Kidney capillary endothelial cell (primary cell): ENCODE measurements at places on chromosomes 4 and X.

DNA sequence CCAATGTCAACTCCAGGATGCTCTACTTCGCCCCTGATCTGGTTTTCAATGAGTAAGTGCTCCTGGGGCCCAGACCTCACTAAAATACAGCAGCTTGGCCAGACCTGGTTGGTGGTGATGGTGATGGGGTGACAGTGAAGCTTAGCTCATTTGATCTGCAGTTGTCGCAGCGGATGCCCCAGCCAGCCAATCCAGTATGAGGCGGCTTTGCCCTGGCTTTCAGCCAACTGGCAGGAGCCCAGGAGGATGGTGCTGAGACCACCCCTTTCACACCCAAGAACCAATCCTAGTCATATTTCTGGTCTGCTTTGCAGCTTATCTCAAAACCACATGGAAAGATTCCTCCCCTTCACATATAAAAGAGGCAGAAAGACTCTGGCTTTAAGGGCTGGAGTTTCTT is 173.8 kb downstream of the AR start:
- no peak for DNase-seq

GRCh38 chr4:5870701-5871100 is 22.2 kb downstream of the CRMP1 start:
- DNase-seq, result peak; percentile 96

GRCh38 chr4:41977709-41978108 is 3.8 kb upstream of the DCAF4L1 start:
- peak; percentile 55 for DNase-seq

DNA sequence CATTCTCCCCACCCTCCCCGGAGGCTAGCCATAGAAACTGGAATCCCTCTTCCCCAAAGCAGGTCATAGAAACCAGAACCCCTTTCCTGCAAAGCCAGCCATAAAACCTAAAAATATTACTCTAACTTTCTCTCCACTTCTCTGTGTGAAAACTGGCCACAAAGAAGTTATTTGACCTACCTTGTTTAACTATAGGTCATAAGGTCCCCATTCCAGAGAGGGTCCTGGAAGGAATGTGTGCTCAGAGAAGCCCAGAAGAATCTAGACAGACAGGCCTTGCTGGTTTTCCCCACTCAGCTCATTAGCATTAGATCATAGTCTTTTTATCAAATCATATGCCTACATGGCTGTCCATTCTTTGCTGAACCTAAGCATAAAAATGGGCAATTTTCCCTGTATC is 52.8 kb upstream of the TEX13A start:
- no peak for DNase-seq

DNA sequence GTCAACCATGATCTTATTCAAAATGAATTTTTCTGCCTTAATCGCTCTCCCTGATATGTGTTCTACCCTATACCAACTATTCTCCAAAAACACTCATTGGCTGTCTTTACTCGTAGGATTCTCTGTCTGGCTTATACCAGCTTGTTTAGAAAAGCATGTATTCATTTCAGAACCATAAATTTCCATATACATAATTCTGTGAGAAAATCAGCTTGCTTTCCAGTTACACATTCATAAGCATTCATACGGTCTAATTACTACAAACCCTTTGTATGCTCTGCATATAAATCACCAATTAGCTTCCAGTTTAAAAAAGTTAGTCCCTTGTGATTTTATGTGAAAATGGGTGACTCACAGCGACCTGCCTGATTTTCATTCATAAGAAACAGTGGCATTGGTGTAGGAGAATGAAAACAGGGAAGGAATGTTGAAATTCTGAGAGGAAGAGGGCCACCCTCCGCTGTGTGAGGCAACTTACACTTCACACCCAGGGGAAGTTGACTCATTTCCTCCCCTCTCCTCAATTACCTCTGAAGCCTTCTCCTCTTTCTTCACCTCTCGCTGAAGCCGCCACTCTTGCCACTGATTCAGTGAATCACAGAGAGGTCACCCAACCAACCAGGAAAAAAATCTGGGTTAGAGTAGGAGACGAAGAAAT is 63.3 kb downstream of the MEPE start:
- DNase-seq, result peak; percentile 13
